ENCODE measurements at places on chromosomes 11 and 22.

- peak; percentile 25 for DNase-seq
Observed at GRCh38 chr11:131504199-131504949, 134.0 kb downstream of the NTM start.

DNA sequence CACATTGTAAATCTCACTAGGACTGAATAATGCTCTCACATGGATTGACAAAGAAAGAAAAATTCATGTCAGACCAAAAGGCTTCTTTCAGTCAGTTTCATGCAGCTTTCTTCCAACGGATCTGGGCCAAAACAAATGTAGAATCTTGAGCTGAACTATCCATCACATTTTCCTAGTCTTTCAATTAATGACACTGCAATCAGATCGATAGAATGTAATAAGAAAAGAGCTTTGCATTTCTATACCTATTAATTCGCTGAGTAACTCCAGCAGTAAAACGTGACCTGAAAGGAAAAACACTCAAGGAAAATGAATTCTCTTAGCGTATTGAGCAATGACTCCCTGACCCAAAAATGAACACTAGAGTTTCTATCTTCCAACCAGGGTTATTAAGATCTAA is 194.8 kb upstream of the BLID start:
- no peak for DNase-seq

DNA sequence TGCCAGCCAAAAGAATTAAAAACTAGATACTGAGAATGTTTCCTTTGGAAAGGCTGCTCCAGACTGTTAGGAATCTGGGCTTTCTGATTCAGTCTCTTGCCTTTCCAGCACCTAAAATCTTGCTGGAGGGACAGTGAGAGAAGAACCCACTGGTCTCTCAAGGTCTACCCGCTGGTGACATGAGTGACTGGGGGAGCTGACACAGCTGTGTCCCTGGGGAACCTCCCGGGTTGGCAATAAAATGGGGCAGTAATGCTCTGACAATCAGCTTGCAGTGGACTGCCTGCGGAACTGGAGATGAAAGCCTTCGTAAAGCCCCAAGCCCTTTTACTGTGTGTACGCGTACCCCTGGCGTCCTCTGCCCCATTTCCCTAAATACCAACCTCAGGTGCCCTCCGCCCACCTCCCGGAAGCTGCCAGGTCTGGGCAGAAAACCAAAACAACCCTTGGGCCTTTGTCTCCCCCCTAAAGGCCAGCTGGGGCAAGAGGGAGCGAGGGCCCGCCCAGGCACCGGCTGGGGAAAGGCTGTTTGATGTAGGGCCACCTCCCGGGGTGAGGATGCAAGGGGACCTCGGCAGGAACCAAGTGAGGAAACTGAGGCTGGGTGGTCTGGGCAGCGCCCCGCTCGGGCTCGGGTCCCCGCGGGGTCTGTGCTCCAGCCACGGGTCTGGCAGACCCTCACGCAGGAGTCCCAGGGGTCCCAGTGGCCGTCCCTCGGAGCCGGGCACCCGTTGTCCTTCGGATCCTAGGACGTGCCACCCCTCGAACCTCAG is 741 bp downstream of the CARS1 start:
- no peak for DNase-seq

GRCh38 chr11:74169738-74170458 is 904 bp downstream of the C2CD3 start:
- no peak for DNase-seq

GRCh38 chr11:32421992-32422391 is 13.3 kb downstream of the WT1 start:
- no peak for DNase-seq

DNA sequence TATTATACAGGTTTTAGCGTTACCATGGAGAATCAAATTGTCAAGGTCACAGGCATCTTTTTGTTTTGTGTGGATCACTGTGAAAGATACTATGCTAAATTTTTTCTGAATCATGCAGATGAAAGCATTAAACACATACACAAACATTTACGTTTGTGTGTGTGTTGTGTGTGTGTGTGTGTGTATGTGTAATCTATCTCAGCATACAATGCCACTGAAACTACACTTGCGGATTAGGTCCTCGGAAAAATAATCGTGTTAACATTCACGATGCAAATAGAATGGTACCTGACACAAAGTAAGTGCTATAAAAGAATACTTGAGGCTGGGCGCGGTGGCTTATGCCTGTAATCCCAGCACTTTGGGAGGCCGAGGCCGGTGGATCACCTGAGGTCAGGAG is 41.9 kb upstream of the TOP3B start:
- DNase-seq: no peak

DNA sequence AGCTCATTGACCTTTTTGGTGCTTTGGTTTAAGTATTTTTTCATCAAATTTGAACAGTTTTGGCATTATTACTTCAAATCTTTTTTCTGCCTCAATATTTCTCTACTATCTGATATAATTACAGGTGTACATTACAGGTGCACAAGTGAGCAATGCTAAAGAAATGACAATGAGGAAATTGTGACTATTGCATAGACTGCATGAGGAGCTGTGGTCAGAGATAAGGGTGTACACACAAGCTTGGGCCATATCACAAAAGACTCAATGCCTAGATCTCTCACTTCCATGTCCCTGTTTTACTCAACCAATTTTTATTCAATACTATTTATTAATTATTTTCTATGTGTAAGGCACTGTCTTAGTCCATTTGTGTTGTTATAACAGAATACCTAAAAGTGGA is 251.0 kb upstream of the UBASH3B start:
- DNase-seq: no peak

Data from cardiac muscle cell (in vitro differentiated cells and primary cell).